ENCODE measurements at places on chromosomes 1 and 21.

GRCh38 chr1:160006312-160006940, 25.4 kb downstream of the PIGM start:
- peak; percentile 27 for DNase-seq

- DNase-seq = no peak
These were observed 9.3 kb upstream of the IGFN1 start for GRCh38 chr1:201181323-201181722.

- no peak for DNase-seq
These were observed 21.4 kb downstream of the RGS8 start for GRCh38 chr1:182662956-182663355.

- DNase-seq = no peak
These were observed 24.0 kb upstream of the CDC42BPA start for GRCh38 chr1:227342075-227342829.

DNA sequence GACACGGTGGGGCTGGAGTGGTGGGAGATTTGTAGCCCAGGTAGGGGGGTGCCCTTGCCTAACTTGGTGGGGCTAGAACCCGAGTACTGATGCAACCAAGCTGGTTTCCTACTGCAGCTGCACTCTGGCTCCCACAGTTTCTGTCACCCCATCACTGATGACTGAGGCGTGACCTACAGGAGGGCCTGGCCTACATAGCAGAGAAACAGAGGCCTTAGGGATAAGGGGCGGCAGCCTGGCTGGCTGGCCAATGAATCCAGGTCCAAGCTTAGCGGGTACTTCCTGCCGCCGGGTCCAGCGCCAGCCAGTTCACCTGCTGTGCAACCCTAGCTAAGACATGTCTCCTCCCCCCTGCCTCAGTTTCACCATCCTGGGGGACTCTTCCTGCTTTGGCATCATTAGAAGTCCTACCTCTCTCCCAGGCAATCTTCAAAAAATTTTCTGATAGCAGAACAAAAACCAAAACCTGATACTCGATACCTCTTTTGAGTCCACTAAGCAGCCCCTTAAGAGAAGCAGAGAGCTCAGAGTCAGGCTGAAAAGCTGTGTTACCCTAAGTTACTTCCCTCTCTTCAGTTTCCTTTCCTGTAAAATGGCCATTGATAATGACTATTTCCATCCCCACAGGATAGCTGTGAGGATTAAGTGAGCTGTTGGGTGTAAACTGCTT, 27.3 kb upstream of the RNF19B start:
- DNase-seq = no peak

DNA sequence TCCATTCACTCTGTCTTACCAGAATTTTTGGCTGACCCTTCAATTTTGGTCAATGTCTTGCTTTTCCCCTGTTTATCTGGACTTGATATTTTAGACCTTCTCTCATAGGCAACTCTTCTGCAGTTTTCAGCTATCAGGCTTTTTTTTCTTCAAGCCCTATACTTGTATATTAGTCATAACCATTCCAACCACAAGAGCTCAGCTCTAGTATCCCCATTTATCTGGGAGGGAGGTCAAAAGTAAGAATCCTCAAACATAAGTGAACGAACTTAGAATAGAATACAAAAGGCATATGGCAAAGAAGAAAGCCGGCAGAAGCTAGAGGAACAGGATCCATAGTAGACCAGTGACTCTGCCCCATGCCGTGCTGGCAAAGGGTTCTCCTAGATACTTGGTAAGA, 45.9 kb upstream of the TNFSF4 start:
- no peak for DNase-seq

DNA sequence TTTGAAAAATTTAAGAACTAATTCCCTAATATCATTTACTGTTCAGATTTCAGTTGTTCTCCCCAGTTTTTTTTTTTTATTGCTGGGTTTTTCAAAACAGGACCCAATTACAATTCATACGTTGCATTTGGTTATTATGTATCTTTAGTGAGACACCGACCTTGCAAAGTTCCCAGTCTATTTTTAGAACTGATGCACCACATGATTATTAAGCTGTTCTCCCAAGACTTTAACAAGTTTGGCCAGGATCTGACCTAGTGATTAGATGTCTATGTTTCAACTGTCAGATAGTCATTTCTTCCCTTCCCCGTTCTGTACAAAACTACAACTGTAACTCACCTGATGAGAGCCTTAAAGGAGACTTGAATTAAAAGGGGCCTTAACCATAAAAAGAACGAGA, 7.9 kb downstream of the UBE2T start:
- no peak for DNase-seq

GRCh38 chr21:37562920-37563640, 196.5 kb downstream of the DYRK1A start:
- no peak for DNase-seq

GRCh38 chr1:7896994-7897393, 43.6 kb downstream of the TNFRSF9 start:
- DNase-seq = no peak

DNA sequence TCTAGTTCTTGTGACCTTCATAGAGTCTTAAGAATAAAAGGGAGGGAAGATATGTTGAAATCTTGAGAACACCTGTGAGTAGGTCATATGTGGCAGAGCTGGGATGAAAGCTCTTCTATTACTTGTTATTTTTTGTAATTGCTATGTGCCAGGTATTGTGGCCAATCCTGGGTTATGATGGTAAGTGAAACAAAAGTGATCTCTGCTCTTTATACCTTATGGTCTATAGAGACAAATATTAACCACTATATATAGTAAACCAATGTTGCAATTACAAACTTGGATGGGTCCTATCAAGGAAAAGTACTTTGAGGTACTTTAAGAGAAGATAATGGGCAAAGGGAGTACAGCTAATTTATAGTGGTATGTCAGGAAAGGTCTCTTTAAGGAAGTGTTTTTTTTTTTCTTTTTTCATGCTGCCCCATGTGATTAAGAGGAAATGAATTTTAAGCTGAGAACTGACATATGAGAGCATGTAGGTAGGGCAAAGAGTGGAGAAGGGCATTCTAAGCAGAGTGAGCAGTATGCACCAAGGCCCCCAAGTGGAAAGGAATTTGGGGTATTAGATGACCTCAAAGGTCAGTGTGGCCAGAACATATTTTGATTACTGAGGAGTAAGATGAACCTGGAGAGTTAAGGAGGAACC, 43.3 kb downstream of the POU2F1 start:
- no peak for DNase-seq

GRCh38 chr1:245160288-245160687, 5.5 kb downstream of the KIF26B start:
- no peak for DNase-seq

- DNase-seq = peak; percentile 64
These were observed 28.9 kb upstream of the CLSTN1 start for GRCh38 chr1:9852410-9853248.

DNA sequence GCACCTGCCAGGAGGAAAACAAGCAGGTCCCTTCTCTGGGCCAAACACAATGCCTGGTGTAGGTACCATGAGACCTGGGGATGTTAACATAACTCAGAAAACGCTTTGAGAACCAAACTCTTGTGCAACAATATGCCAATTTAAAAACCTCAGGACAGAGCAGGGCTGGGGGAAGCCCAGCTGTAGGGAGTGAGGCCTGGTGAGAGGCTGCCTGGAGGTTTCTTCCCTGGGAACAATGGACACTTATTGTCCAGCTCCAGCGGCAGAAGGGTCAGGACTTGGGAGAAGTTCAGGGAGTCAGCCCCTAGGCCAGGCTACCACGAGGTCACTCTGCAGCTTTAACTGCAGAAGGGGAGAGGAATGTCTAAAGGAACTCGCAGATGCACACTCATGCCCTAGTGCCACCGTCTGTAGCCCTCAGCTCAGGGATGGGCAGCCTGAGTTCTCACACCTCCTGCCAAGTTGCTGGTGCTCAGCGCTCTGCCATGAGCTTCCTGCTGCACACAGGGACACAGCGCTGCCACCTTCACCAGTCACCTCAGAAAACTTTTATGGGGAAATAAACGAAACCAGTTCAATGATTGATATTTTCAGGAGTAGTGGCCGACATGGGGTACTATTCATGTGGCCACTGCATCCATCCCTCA, 8.5 kb downstream of the GPR157 start:
- no peak for DNase-seq

DNA sequence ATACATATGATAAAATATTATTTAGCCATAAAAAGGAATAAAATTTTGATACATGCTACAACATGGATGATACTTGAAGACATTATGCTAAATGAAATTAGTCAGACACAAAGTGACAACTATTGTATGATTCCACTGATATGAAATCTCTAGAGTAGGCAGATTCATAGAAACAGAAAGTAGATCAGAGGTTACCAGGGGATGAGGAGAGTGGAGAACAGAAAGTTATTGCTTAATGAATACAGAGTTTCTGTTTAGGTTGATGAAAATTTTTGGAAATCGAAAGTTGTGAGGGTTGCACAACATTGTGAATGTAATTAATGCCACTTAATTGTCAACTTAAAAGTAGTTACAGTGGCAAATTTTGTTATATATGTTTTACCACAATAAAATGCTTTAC, 315.7 kb upstream of the USP25 start:
- DNase-seq = no peak

- DNase-seq = no peak
These were observed 209.9 kb upstream of the DEPDC1 start for GRCh38 chr1:68706639-68707317.

- peak; percentile 34 for DNase-seq
These were observed 771 bp upstream of the RAD54L start for GRCh38 chr1:46246548-46247435.

DNA sequence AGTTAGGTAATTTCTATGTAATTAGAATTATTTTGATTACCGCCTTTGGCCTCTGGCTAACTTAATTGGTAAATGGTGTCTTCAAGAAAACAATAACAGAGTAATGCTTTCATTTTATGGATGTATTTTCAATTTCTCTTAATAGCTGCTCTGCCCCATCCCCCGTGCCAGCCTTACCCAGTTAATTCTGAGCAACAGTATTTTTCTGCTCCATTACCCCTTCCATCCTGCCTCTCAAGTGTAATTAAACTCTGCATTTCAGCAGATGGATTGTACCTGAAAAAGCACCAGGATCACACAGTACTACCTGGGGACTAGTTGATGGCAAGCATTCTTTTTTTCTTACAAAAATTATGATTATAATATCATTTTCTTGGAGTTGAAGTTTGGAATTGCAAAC, 104.2 kb downstream of the KIAA0319L start:
- no peak for DNase-seq

DNA sequence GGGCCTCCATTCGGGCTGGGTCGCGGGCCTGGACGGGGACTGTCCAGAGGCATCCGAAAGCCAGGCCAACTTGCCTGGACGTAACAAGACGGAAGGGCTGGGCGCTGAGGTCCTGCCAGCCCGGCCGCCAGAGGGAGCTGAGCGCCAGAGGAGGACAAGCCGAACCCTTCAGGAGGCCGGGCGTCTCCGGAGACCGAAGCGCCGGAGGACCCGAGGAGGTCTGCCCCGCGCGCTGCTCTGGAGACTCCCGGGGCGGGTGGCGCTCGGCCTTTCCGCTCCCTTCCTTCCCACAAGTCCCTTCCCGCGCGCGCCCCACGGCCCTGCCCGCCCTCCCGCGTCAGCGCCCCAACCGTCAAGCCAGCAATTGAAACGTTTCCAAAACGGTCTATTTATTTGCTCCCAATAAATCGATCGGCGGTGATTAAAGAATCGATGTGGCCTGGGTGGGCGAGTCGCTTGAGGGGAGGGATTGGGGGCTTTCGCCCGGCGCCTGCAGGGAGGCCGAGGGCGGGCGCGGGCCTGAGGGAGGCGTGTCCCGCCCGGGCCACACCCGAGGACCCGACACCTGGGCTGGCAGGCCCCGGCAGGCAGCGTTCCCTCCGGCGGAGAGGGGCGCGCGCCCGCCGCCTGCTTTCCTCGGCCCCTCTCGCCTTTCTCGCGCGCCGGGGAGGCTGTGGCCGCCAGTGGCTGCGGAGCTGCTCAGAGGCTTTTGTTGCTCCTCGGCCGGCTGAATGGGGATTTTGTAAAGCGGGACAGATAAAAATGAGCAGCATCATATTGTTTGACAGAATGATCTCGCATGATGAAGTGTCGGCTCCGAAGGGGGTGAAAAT, 5.2 kb upstream of the FOXD3 start:
- DNase-seq = no peak

GRCh38 chr21:34262469-34262845, 101.3 kb upstream of the KCNE2 start:
- DNase-seq = no peak

DNA sequence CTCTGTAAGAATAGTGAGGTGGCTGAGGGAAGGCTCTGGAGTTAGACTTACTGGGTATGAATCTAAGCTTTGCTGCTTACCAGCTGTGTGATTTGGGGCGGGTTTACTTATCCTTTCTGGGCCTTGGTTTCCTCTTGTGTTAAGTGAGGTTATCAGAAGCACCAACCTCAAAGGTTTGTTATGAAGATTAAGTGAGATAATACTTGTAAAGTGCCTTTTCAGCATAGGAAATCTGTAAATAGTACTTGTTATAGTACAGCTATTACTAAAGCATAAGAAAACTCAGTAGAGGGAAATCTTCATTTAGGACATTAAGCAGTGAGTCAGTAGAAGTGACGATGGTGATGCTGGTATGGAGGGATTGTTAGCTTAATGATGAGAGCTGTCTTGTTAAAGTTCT, 12.1 kb downstream of the HHAT start:
- DNase-seq = no peak

GRCh38 chr1:209354111-209354839, 229.2 kb upstream of the CAMK1G start:
- peak; percentile 14 for DNase-seq

GRCh38 chr1:62712336-62713243, 24.4 kb upstream of the DOCK7 start:
- DNase-seq = no peak

GRCh38 chr21:25857308-25858074, 122.7 kb downstream of the GABPA start:
- DNase-seq = no peak

- no peak for DNase-seq
These were observed 100.2 kb downstream of the SIPA1L2 start for GRCh38 chr1:232529747-232530146.

DNA sequence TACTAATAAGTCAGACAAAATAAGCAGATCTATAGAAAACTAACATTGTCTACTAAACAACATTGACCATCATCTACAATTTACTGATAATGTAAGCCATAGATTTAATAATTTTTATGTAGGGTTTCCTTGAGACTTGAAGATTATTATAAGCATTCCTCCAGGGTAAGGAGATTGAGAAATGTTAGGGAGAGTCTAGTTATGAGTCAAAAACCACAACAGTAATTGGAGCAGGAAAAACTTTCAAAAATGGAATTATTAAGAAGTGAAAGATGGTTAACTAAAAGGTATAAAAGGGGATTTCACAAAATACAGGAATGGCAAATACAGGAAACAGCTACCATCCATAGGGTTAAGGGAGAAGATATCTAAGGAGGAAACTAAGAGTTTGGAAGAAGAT, 12.4 kb upstream of the UHMK1 start:
- DNase-seq = no peak

DNA sequence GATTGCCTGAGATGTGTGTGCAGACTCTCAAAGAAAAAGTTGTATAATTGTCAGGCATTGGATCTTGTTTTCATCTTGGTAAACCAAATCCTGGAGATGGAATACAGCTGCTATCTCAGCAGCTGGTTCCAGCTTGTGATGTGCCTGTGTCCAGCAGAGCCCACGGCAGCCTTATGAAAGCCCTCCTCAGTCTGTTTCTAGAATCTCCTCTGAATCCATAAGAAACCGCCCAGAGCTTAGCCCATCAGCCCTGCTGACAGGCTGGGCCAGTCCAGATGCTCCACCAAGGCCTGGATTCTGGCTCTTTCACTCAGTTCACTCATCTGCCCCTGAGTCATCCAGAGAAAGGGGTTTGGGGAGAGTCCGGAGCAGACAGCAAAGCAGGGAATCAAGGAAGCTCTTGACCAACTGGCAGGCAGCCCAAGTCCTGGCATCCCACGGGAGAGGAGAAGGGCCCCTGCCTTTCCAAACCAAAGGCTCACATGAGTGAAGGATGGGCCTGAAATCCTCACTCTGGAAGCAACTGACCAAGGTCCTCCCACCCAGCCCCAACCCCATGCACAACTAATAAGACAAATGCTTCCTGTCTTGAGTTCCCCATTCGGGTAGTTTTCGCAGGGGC, 45.7 kb downstream of the NAV1 start:
- DNase-seq = no peak

All from frontal cortex (tissue), 4 donors.